A549 treated with dexamethasone at 1 μM for 4 hours (cell line): ENCODE measurements at places on chromosomes 5 and 9. TPM values are rescaled to one million over a fixed set of nuclear protein-coding genes. Genes with fewer than 3 reads are reported as not detected.

The SPINK5 gene
- total RNA-seq, result not detected in 5 replicates

The SPATA31E1 gene
- total RNA-seq, result 0.02 TPM in 1 of 5 replicates, not detected in the others

The OR1Q1 gene
- 0.16 TPM in 1 of 5 replicates, not detected in the others for total RNA-seq

The PTGES2 gene
- total RNA-seq, result 72.5 to 107 TPM (median 99.1 TPM) in 5 replicates

The PLPP6 gene
- total RNA-seq, result 9.8 to 11.8 TPM (median 10.8 TPM) in 5 replicates

The C1QTNF3 gene
- 0.12 to 0.24 TPM (median 0.17 TPM) in 4 of 5 replicates, not detected in the other for total RNA-seq

The TPRN gene
- total RNA-seq, result 6.4 to 11.2 TPM (median 10.5 TPM) in 5 replicates

The ARL14EPL gene
- total RNA-seq, result 0.06 to 0.22 TPM (median 0.15 TPM) in 5 replicates

The DPYSL3 gene
- 20.5 to 26.1 TPM (median 23.8 TPM) in 5 replicates for total RNA-seq

The C5orf52 gene
- not detected in 5 replicates for total RNA-seq

The RNF224 gene
- total RNA-seq, result 0.14 to 0.28 TPM (median 0.21 TPM) in 5 replicates

The CDKN2A gene
- not detected in 5 replicates for total RNA-seq

The CTSV gene
- total RNA-seq, result 11.4 to 16.3 TPM (median 13.3 TPM) in 5 replicates

The HTR1A gene
- not detected in 5 replicates for total RNA-seq

The CERCAM gene
- 32.0 to 41.9 TPM (median 36.3 TPM) in 5 replicates for total RNA-seq

The ADGRD2 gene
- total RNA-seq, result not detected in 5 replicates

The IDNK gene
- total RNA-seq, result 6.3 to 7.9 TPM (median 7.2 TPM) in 5 replicates

The NTNG2 gene
- total RNA-seq, result 0.57 to 2.3 TPM (median 1.5 TPM) in 5 replicates

The PCDHA1 gene
- total RNA-seq, result 0.08 to 0.21 TPM (median 0.18 TPM) in 5 replicates

The LCN2 gene
- 2.8 to 7.2 TPM (median 3.2 TPM) in 5 replicates for total RNA-seq

The C9 gene
- total RNA-seq, result not detected in 5 replicates

The CLIC3 gene
- total RNA-seq, result 3.3 to 6.7 TPM (median 5.0 TPM) in 5 replicates

The PRR16 gene
- total RNA-seq, result 0.13 to 0.14 TPM in 2 of 5 replicates, not detected in the others

The FANCG gene
- 31.3 to 48.0 TPM (median 47.2 TPM) in 5 replicates for total RNA-seq

The TXNDC8 gene
- total RNA-seq, result not detected in 5 replicates

The RAI14 gene
- total RNA-seq, result 43.8 to 62.4 TPM (median 59.5 TPM) in 5 replicates

The OR5C1 gene
- total RNA-seq, result not detected in 5 replicates

The CDHR2 gene
- total RNA-seq, result 0.05 to 0.33 TPM (median 0.13 TPM) in 5 replicates
